ENCODE measurements at places on chromosomes 4 and X.
A peak's percentile ranks its signal among the peaks of the same experiment; 100 is the strongest.

DNA sequence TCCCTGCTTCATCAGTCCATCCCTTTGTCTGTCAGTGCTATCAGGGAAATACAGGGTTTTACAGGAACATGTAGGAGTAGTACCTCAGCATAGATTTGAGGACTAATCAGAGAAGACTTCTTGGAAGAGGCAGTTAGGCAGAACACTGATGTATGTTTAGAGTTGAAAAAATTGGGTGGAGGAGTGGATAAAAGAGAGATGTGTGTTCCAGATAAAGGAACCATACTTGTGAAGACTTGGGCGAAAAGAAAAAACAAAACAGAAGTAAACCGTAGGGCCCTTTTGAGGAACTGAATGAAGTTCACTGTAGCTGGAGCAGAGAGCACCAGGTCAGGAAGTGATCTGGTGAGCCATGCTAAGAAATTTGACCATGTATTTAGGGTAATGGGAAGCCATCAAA lies 32.3 kb downstream of the AFF1 start:
- no peak for DNase-seq

DNA sequence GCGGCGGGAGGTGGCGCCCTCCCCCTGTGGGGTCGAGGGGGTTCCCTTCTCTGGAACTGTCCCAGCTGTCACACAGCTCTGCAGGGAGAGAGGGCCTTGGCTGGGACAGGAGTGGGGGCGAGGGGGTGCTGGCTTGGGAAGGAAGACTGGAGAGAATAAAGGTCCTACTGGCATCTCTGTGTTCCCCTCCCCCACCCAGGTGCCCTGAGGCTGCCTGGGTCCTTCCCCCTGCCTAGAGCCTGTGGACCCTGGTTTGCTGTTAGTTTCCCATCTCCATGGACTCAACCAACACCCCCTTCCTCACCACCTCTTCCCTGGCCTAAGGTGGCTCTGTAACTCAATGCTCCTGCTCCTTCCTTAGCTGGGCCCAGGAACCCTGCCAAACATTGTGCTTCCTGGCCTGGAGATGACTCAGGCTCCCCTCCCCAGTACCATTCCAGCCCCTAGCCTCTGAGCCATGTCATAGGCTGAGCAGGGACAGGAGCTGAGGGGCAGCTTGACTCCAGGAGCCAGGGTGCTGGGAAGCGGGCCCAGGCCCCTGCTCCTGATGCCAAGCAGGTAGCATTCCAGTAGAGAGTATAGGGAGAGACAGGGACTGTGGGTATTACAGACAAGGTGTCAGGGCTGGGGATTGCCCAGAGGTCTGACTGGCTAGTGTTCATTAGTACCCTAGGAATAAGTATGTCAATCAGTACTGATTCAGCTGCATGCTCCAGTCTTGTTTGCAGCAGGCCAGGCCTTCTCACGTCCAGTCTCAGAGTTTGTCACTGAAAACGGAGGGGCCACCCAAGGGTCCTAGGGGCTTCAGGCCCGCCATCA lies 100.7 kb downstream of the EFNB1 start:
- no peak for DNase-seq

DNA sequence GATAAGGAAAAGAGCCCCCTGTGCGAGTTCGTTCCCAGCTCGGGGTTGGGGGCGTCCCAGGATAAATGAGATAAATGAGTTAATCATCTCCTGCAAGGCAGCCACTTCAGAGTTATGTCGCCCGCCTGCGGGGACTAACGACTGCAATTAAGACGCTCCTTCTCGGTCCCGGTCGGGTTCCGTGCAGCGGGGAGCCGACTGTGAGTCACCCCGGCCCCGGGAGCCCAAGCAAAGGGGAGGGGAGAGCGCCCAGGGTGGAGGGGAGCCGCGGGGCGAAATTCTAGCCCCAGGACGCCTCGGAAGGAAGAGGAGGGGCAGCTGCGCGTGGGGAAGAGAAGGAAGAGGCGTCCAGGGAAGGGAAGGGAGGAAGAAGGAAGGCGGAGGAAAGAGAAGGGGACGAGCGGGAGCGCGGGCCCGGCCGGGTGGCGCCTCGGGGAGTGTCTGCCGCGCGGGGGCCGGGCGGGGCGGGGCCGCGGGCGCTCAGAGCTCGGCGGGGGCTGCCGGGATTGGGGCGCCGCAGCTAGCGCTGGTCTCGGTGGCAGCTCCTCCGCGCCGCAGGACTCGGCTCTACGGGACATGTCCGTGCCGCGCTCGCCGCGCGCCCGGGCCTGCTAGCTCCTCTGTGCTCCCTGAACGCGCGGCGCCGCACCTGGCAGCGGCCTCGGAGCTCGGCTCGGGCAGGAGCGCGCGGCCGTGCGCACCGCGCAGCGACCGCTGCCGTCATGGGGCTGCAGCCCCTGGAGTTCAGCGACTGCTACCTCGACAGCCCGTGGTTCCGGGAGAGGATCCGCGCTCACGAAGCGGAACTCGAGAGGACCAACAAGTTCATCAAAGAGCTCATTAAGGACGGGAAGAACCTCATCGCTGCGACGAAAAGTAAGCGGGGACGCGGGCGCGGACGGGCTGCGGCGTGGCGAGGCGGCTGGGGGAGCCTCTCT lies at the start of gene ARHGAP10:
Gene ARHGAP10 (plus strand): TSS at position 509 of the 938 bp plus-strand sequence. CDS start 214 bp downstream, at position 723.
- peak; percentile 58 for DNase-seq

GRCh38 chr4:106615410-106615945 lies 246.9 kb upstream of the GIMD1 start:
- no peak for DNase-seq

- no peak for DNase-seq
Measured at GRCh38 chrX:107135049-107135964, 16.7 kb upstream of the RBM41 start.

- DNase-seq: no peak
Measured at GRCh38 chr4:167555338-167556022, 321.2 kb upstream of the SPOCK3 start.

DNA sequence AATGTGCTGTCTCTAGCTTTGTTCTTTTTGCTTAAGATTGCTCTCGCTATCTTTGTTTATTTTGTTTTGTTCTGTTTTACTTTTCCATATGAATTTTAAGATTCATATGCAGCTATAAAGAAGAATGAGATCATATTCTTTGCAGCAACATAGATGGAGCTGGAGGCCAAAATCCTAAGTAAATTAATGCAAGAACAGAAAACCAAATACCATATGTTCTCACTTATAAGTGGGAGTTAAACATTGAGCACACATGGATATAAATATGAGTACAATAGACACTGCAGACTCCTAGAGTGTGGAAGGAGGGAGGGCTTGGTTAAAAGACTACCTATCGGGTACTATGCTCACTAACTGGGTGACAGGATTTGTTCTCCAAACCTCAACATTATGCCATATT lies 237.8 kb downstream of the TRAM1L1 start:
- no peak for DNase-seq

- no peak for DNase-seq
Measured at GRCh38 chr4:139933541-139933940, 220.4 kb downstream of the MAML3 start.

DNA sequence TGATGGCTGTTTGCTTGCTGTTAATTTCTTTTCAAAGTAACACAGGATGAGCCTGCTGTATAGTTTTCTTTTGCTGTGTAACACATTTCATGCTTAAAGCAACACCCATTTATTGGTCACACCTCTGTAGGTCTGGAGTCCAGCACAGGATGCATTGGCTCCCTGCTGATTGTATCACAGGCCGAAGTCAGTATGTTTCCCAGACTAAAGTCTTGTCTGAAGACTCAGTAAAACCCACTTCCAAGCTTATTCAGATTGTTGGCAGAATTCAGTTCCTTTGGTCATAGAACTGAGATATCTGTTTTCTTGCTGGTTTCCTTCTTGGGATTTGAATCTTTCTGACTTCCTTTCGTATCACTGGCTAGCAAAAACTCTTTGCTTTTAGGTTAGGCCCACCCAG lies 54.3 kb downstream of the LRP2BP start:
- no peak for DNase-seq

- no peak for DNase-seq
Measured at GRCh38 chr4:117533501-117533900, 448.1 kb upstream of the TRAM1L1 start.

- no peak for DNase-seq
Measured at GRCh38 chrX:148161701-148162100, 180.6 kb downstream of the FMR1NB start.

- DNase-seq: no peak
Measured at GRCh38 chr4:121998024-121998423, 46.2 kb upstream of the TRPC3 start.

- no peak for DNase-seq
Measured at GRCh38 chr4:16692046-16692445, 206.4 kb downstream of the LDB2 start.

- DNase-seq: no peak
Measured at GRCh38 chr4:174041555-174042105, 241.8 kb downstream of the FBXO8 start.
